ENCODE measurements at places on chromosomes 3 and 15.

DNA sequence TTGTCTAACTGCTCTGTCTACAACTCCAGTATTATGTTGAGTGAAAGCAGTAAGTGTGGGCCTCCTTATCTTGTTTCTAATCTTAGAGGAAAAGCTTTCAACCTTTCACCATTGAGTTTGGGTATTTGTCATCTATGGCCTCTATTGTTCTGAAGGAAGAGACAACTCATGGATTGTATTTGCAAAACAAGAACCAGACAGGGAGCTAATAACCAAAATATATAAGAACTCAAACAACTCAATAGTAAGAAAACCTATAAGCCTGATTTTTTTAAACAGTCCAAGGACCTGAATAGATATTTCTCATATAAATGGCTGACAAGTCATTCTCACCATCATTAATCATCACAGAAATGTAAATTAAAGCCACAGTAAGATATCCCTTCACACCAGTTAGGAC, 113.0 kb downstream of the TAFA4 start:
- no peak for DNase-seq

GRCh38 chr15:93244696-93245660, 156.0 kb upstream of the RGMA start:
- no peak for DNase-seq

- DNase-seq, result peak; percentile 63
Measured at GRCh38 chr3:141561426-141562034, 74.7 kb downstream of the RASA2 start.

GRCh38 chr15:73954188-73955145, 28.2 kb downstream of the LOXL1 start:
- no peak for DNase-seq

DNA sequence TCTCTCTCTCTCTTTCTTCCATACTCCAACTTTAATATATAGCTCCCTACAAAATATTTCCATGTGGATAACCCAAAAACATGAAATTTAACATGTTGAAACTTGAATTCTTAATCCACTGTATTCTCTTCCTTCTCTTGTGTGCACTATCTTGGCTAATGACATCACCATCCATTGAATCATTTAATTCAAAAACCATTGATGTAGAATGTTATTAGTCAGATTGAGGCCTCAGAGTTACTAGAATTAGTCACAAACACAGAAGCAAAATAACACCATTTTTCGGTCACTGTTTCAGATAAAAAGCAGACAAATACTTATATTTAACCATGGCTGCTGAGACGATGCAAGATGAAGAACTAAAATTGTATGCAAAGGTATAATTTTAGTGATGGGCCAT, 256.9 kb upstream of the LRRC3B start:
- no peak for DNase-seq

DNA sequence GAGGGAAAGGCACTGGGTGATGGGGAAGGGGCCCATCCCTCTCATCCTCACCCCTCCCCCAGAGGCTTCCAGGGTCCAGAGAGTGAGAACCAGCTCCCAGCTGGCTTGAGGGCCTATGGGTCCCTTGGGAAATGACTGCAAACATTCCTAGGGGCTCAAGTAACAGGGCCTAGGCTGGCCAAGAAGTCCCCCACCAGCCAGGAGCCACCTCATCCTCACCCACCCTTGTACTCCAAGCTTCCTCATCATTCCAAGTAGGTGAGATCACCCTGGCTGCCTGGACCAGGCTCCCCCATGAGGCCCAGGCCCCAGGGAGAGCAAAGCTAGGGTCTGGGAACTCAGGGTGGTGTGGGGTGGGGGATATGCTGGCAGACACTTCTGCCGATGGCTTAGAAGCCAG, 14.8 kb downstream of the LOXL1 start:
- no peak for DNase-seq

GRCh38 chr3:22319446-22319845, 568.4 kb upstream of the ZNF385D start:
- no peak for DNase-seq

- DNase-seq, result no peak
Measured at GRCh38 chr3:31903686-31904431, 77.2 kb downstream of the OSBPL10 start.

DNA sequence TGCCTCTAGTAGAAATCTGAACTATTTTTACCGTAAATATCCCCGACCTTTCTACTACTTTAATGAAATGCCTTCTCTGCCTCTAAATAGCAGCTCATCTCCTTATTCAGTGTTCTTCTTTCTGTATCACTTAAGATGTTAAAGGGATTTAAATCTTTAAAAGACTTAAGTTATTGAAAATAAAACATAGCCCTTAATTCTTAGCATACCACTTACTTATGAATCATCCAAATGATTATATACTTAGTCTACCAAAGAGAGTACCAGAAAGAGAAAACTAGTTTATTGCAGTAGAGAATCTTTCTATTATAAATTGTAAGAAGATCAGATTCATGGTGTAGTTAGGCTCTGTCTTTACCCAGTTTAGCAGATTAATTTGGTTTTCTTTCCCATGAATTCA, 802.0 kb downstream of the TBL1XR1 start:
- no peak for DNase-seq

DNA sequence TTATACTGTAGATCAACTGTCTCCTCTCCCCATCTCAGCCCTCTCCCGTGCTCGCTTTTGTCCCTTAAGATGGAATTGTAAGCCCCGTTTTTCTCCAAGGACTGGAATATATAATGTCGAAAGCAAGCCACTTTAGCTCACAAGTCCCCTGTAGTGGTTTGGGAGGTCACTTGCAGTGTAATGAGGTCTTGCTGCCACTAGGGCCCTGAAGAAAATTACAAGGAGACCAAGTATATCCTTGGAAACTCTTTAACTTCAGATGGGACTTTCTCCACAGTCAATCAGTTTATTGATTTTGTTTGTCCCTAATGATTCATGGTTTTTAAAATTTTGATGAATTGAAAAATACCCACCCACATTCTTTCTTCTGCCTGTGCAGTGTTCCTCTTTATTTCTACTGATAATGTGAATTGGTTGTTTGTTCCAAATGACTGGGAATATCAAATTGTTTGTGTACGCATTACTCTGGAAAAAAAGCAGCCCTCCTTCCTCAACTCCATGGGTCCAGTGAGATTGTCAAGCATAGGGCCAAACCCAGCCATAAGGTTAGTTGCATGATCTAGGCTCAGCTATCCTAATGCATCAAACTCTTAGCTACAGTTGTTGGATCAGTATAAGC, 294.8 kb downstream of the MCTP2 start:
- DNase-seq, result peak; percentile 31

DNA sequence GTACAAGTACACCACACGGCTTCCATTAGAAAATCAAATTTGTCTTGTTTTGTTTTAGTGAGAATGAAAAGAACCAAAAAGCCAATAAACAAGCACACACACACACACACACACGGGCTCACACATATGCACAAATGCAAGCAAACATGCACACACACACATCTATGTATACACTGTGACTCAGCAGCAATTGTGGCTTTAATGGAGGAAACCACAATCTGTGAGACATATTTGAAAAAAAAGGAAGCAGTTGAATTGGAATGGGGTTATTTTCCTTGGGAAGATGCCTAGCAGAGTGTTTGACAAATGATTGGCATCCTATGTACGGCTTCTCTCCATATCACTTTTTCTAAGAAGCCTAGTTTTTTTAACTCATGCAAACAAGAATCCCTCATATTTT, 201.1 kb upstream of the ARRDC4 start:
- DNase-seq, result peak; percentile 87

DNA sequence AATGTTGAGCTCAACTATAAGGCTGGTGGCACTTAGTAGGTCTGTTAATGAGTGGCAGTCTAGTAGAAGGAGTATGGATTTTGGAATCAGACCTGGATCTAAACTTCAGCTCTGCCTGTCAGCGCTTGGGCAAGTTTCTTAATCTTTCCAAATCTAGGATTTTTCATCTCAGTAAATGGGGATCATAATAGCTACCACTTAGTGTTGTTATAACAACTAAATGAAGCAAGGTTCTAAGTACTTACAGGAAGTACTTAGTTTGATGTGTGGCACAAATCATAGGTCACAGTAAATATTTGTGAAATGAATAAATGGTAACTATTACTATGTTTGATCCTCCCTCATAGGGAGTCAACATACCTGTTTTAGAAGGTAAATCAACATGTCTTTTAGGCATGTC, 31.4 kb downstream of the SLC49A4 start:
- no peak for DNase-seq

- DNase-seq, result peak; percentile 63
Measured at GRCh38 chr3:139353920-139354556, 10.2 kb downstream of the MRPS22 start.

GRCh38 chr15:82177291-82178010, 85.1 kb downstream of the EFL1 start:
- DNase-seq, result no peak

- no peak for DNase-seq
Measured at GRCh38 chr15:101028772-101029438, 109.7 kb downstream of the LRRK1 start.

- no peak for DNase-seq
Measured at GRCh38 chr3:54977439-54977838, 49.6 kb upstream of the LRTM1 start.

GRCh38 chr3:137134431-137134830, 176.6 kb downstream of the IL20RB start:
- no peak for DNase-seq

DNA sequence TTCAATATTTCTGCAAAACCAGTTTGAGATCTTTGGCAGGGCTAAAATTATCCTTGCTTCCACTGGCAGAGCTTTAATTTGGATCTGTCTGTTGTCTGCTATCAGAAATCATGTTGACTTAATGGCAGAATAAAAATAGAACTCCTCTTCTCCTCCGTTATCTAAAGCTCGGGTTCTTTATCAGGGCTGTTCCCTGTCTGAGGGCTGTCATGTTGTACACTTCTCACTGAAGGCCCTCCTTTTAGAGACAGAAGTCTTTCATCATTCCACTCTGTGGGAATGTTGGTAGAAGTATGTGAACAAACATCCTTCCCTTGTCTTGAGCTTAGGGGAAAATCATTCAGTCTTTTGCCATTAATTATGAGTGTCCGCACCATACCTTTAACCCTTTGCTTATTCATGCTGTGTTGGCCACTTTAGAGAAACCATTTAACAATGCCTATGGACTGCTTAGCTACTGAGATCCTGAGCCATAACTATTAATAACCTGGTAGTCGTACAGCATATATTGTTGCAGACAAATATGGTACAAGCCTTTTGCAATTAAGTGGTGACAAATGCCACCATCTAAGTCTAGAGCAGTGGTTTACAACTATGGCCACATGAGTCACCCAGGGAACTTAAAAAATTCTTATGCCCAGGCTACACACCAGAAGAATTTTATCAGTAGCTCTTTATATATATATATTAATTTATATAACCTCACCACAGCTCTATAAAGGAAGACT, 226.0 kb upstream of the TPM1 start:
- DNase-seq, result no peak

GRCh38 chr3:132517311-132517710, 79.8 kb upstream of the ACKR4 start:
- DNase-seq, result no peak
